ENCODE measurements at places on chromosomes 3 and 15. TPM values are rescaled to one million over a fixed set of nuclear protein-coding genes. Genes with fewer than 3 reads are reported as not detected.

GRCh38 chr3:42157540-42158538 lies 66.7 kb downstream of the TRAK1 start:
- DNase-seq: no peak

DNA sequence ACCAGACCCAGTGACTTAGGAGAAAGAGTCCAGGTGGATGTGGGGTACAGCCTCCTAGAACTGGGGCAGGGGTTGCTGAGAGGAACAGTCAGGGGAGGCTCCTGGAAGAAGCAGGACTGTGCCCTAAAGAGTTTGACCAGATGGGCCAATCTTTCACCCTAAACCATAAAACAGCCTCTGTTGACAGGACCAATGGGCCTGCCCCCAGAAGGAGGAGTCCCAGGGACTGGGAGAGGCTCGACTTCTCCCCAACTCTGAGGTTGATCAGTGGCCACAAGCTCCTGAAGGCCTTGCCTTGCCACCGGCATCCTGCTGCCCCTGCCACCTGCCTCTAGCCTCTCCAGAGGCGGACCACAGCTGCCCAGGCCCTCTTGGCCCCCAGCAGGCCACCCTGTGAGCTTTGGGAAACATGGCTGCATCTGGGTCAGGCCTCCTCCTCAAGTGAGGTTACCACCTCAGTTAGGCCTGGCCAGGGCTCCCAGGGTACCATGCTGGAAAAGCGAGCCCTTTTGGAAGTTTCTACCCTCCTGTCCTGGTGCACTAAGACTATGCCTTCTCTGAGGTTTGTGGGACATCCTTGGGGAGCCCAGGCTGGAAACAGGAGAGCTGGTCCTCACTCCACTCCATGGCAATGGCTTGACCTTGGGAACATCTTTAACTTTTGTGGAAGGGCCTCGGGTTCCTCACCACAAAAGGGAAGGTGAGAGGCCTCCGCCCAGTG lies 2.8 kb downstream of the VIPR1 start:
- DNase-seq: no peak

DNA sequence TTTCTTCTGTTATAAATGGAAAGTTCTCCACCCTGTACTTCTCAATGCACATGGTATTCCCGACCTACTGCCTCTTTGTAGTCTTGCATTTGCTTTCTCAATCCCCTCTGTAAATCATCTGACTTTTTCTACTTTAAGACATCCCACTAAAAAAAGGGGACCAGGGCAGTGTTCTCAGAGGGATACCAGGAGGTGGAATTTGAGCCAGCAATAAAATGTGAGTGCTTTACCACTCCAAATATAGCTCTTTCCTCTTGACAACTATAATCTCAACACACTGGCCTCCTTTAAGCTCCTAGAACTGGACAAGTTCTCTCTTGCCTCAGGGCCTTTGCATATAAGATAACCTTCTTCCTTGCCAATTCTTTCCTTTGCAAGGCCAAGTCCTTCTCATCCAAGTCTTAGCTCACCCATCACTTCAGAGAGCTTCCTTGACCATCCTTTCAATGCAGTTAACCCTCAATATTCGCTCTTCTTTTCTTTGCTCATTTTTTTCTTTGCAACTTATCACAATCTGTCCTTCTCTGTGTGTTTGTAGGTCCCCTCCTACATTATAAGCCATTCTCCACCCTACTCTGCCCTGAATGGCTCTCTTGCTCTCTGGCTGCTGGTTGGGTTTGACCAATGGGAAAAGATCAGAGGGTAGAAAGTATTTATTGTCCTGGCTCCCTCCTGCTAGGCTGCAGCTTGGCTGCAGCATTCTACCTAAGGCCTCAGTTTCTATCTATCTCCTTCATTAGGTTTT lies 93.4 kb downstream of the PRICKLE2 start:
- no peak for DNase-seq

DNA sequence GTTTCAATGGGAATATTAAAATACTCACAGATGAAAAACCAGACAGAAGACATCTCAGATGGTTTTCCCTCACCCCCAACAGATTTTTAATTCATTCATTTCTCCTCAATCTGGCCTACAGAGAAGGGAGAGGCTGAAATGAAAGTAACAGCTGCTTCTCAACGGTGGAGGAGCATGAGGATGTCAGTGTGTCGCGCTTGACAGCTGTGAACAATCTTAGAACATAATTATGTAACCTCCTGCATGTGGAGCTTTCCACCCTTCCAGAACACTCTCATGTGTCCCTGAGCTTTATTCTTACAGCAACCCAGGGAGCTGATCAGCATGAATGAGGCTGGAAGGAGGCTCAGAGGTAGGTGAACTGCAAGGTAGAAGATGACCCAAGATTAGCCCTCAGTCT lies 52.7 kb downstream of the MB21D2 start:
- no peak for DNase-seq

- no peak for DNase-seq
Observed at GRCh38 chr3:27508424-27508823, 24.2 kb upstream of the SLC4A7 start.

- DNase-seq: no peak
Observed at GRCh38 chr15:89991312-89991711, 9.8 kb upstream of the ZNF710 start.

DNA sequence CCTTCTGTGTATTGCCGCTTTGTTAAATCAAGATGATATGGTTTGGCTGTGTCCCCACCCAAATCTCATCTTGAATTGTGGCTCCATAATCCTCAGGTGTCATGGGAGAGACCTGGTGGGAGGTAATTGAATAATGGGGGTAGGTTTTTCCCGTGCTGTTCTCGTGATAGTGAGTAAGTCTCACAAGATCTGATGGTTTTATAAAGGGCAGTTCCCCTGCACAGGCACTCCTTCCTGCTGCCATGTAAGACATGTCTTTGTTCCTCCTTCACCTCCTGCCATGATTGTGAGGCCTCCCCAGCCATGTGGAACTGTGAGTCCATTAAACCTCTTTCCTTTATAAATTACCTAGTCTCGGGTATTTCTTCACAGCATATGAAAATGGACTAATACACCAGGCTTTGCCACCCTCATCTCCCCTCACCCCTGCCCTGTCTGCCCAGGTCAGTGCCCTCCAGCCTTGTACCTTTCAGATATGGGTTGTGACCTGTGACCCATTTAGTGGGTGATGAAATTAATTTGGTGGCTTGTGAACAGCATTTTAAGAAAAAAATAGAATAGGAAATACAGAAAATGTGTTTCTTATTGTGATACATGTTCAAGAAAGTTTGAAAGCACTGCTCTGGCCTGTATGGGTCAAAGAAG lies 56.1 kb upstream of the MCF2L2 start:
- no peak for DNase-seq

- no peak for DNase-seq
Observed at GRCh38 chr3:153232851-153233271, 70.8 kb downstream of the RAP2B start.

- DNase-seq: no peak
Observed at GRCh38 chr15:100259266-100259665, 82.5 kb downstream of the ADAMTS17 start.

- DNase-seq: no peak
Observed at GRCh38 chr15:64854041-64854440, 12.3 kb downstream of the PLEKHO2 start.

The TMEM212 gene
- total RNA-seq: not detected

The TMEM207 gene
- not detected for total RNA-seq

The ZIC1 gene
- 0.05 TPM for total RNA-seq

- no peak for DNase-seq
Observed at GRCh38 chr3:99683876-99684275, 45.5 kb downstream of the COL8A1 start.

The TRH gene
- 0.62 TPM for total RNA-seq

The EPHA6 gene
- 14.3 TPM for total RNA-seq

GRCh38 chr15:59292442-59293151 lies 80.1 kb downstream of the MYO1E start:
- no peak for DNase-seq

The FBXW12 gene
- 0.46 TPM for total RNA-seq

The TRIM42 gene
- total RNA-seq: not detected

GRCh38 chr3:191378142-191378812 lies 48.0 kb upstream of the UTS2B start:
- no peak for DNase-seq

The UACA gene
- 57.2 TPM for total RNA-seq

Data from ovary (tissue), 10 donors.